Cortex of kidney (tissue), 1 donor: ENCODE measurements at places on chromosomes 1 and 21.

DNA sequence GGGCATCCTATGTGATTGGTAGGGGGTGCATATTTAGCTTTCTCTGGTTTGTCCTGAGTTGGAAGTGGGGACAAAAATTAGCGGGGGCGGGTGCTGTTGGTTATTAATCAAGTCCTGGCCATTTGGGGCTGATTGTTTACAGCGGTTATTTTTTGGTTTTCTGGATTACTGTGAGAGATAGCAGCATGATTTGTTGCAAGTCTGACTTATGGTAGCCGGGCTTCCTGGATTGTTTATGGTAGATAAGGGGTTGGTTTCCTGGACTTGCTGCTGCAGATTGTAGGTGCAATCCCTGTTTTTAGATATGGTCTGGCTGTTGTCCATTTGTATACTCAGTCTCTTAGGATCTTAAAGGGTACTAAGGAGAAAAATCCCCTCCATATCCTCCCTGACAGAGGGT is 12.1 kb upstream of the PROK1 start:
- no peak for DNase-seq

DNA sequence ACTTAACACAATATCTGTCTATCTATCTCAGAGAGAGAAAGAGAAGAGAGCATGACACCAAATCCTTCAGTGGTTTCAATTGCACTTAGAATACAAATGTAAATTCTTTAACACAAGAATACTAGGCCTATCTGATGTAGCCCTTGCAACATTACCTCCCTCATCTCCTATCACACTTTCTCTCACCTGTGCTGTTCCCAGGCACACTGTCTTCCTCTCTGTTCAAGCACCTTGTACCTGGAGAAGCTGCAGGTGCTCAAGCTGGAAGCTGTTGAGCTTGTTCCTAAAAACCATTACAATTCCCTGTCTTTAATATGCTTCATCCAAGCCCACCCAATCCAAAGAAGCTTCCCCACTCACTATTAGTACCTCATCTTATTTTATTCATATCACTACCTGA is 97.0 kb downstream of the GDAP2 start:
- no peak for DNase-seq

DNA sequence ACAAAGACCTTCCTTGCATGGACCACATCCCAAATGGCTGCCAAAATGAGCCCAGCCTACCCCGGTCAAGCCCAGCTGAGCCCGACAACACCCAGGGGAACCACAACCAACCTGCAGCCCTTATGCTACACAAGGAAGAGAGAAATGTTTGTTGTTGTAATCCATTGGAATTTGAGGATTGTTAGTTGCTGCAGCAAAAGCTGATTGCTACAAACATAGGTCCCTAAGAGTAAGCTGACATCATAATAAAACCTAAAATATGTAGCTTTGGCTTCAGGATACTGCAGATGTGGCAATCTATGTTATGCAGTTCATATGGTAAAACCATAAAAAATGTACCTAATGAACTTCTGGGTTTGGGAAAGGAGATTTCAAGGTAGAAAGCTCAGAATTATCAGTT is 65.5 kb upstream of the DNAH14 start:
- no peak for DNase-seq

- DNase-seq, result no peak
These were observed 58.1 kb downstream of the LHX4 start for GRCh38 chr1:180287988-180288705.

GRCh38 chr1:67308136-67308535 is 463 bp downstream of the IL12RB2 start:
- no peak for DNase-seq

GRCh38 chr1:42952303-42953001 is 6.2 kb downstream of the SLC2A1 start:
- DNase-seq, result no peak
